Central memory CD4-positive, alpha-beta T cell (primary cell): ENCODE measurements at places on chromosomes 3 and 15.

DNA sequence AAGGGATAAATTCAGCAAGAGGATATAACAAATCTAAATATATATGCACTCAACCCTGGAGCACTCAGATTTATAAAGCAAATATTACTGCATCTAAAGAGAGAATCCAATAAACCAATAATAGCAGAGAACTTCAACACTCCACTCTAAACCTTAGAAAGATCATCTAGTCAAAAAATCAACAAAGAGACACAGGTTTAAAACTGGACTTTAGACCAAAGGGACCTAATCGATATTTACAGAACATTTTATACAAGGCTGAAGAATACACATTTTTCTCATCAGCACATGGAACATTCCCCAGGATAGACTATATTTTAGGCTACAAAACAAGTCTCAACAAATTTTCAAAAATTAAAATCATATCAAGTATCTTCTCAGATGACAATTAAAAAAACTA lies 379.0 kb downstream of the GBE1 start:
- no peak for DNase-seq

DNA sequence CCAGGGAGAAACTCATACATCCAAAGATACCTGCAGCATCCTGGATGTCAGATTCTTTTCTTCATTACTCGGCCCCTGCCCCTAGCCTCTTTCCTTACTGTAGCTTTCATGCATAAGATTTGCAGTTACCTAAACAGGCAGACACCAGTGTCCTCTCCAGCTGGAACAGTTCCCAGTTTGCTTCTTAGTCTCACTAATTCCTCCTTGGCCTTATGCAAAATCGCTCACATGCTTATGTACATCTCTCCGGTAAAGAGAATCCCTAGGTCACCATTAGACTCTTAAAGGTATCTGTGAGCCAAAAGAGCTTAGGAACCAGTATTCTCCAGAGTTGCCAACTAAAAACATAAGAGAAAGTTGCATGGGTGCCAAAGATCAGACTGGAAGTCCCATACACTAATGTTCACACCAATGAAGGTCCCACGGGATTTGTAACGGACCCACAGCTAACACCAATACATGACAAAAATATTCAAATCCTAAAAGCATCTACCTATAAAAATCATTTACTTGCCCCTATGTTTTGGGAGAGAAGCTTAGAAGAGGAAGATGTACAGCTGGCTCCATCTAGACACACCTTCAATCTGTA lies 66.6 kb downstream of the CBLB start:
- no peak for DNase-seq

GRCh38 chr3:69811452-69812401 lies 72.5 kb downstream of the MITF start:
- no peak for DNase-seq

DNA sequence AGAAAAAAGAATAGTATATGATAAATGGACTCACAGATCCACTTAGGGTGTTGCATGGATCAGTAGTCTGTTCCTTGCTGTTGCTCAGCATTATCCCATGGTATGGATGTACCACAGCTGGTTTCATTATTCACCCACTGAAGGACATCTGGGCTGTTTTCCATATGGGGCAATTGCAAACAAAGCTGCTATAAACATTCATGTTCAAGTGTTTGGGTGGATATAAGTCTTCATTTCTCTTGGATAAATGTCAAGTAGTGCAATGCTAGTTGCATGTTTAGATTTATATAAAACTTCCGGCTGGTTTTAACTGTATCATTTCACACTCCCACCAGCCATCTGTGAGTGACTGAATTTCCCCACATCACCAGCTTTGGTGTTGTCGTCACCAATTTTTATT lies 137.7 kb downstream of the ASB7 start:
- no peak for DNase-seq

DNA sequence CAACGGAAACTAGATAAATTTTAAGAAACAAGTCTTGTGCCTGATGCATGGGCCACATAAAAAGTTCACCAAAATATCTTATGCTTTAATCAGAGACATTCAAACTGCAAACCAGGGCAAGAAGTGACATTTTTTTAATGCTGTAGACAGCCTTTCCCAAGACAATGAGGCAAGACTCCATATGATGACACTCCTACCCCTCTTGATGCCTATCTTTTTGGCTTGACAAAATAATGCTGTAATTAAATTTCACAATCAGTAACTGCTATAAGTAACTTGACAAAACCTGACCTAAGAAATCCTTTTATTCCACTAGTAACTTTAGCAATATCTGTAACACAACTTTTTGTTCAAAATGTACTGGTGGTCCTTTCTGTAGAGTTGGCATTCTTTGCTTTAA lies 48.7 kb downstream of the ECT2 start:
- DNase-seq: no peak

- no peak for DNase-seq
These were observed 131.4 kb downstream of the EPHA3 start for GRCh38 chr3:89238846-89239245.

DNA sequence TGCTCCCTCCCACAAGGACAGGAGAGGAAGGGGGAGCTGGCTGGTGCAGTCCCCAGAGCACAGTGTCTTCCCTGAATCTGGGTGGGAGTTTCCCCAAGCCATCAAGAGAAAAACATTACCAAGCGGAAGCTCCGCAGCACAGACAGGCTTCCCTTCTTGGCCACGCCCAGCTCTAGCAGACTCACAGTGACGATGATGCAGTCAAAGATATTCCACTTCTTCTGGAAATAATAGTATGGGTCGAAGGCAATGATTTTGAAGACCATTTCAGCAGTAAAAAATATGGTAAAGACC lies 76.7 kb downstream of the SCN10A start:
- no peak for DNase-seq

GRCh38 chr3:47000198-47000815 lies 20.8 kb downstream of the NBEAL2 start:
- no peak for DNase-seq

DNA sequence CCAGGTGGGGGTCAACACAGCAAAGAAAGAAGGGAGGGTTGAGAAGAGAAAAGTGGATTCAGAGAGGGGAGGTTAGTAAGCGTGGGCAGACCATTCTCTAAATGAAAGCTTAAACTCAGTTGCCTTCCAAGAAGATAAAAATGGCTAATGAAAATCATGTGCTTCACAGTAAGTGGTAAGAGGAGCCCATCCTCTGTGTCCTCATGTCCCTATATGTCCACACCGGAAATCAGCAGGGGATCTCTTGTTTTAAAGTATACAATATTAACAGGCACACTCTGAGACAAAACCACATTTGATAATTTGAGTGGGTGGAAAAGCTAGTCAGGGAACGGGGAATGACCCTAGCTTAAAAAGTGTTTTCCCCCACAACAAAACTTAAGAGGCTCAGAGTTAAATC lies 4.4 kb upstream of the FOXP1 start:
- DNase-seq: no peak

GRCh38 chr15:76844096-76844495 lies 61.0 kb downstream of the SCAPER start:
- no peak for DNase-seq

- no peak for DNase-seq
These were observed 96.0 kb upstream of the ZNF385D start for GRCh38 chr3:21847005-21847404.

GRCh38 chr3:112247350-112247749 lies 46.7 kb downstream of the SLC9C1 start:
- DNase-seq: no peak

GRCh38 chr15:35627696-35628095 lies 81.7 kb upstream of the DPH6 start:
- no peak for DNase-seq

- no peak for DNase-seq
These were observed 112.4 kb upstream of the ALDH1A3 start for GRCh38 chr15:100767001-100767825.

GRCh38 chr15:59104602-59104911 lies 389 bp upstream of the CCNB2 start:
- no peak for DNase-seq

DNA sequence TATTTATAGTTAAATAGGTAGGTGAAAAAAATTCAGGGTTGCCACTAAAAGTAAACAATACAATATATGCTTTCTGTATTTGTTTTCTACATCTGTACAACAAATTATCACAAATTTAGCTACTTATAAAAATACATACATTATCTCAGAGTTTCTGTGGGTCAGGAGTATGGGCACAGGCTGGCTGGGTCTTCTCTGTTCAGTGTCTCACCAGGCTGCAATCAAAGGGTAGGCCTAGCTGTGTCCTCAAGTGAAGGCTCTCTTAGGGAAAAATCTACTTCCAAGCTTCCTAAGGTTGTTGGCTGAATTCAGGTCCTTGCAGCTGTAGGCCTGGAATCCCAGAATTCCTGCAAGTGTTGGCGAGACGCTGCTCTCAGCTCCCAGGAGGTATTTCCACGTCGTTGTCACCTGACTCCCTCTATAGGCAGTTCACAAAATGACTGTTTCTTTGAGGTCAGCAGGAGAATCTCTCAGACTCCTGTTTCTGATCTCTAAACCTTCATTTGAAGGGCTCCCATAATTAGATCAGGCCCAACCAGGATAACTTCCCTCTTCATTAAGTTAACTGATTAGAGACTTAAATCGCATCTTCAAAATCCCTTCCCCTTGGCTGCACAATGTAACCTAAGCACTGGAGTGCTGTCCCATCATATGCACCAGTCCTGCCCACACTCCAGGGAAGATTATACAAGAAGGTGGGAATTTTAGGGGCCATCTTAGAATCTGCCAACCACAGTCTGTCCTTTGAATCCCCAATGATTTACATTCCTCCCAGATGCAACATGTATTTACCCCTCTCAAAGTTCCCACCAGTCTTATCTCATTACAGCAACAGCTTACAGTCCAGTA lies 296.6 kb downstream of the SUCLG2 start:
- no peak for DNase-seq

GRCh38 chr3:119375510-119375909 lies 81.3 kb downstream of the ARHGAP31 start:
- DNase-seq: no peak

- no peak for DNase-seq
These were observed 45.2 kb upstream of the POLG start for GRCh38 chr15:89379818-89380217.

GRCh38 chr15:91849749-91850161 lies 3.8 kb upstream of the SLCO3A1 start:
- peak; percentile 46 for DNase-seq

DNA sequence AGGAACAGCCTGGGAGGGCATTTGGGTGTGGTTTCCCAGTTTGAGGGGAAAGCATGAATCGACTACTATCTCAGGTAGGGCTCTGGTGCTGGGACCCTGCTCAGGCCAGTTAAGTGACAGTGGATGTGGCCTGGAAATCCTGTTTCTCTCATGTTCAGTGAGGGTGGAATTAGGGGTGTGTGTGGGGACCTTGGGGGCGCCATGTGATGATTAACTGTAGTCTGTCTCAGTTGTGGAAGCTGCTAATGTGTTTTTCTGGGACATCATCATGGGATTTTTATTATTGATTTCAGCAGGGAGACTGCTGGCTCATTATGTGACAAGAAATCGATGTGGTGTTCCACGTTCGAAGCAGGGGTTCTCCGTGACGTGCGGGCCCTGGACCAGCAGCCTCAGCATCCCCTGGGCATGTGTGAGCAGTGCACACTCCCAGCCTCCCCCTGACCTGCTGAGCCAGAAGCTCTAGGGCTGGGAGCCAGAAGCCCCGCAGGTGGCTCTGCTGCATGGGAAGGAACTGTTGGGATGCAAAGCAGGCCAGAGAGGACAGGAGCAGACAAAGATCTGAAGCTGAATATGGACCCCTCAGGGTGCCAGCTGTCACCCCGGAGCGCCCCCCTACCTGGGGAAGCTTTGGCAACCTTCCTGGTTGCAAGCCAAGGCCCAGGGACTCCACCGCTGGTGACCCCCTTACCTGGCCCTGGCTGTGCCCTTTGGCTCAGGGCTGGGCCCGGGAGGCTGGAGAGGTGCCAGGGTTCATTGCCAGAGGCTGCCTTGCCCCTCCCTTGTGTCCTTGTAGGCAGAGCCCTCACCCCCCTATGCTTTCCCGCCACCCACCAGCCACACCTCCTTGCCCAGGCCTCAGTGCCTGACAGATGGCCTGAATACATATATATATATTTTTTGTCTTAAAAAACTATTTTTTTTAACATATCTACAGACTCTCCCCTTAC lies 149.8 kb downstream of the APBA2 start:
- no peak for DNase-seq

DNA sequence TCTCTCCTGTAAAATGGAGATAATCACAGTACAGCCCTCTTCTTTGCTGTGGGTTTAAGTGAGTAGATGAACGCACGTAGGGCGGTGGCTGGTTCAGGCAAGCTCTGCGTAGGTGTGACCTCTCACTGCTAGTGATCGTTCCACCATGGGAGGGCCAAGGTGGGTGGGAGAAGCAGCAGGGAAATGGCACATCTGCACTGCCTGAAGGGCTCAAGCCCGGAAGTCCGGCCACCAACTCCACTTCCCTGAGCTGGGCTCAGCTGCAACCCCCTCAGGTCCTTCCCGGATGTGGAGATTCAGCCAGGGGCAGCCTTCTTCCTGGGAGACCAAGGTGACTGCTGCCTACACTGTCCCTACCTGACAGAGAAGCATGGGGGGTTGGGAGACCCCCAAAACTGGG lies 102.9 kb downstream of the ADCY5 start:
- no peak for DNase-seq

- DNase-seq: no peak
These were observed 389 bp downstream of the ARPC4 start for GRCh38 chr3:9793161-9793781.

GRCh38 chr3:115667738-115668065 lies 44.4 kb downstream of the GAP43 start:
- no peak for DNase-seq

DNA sequence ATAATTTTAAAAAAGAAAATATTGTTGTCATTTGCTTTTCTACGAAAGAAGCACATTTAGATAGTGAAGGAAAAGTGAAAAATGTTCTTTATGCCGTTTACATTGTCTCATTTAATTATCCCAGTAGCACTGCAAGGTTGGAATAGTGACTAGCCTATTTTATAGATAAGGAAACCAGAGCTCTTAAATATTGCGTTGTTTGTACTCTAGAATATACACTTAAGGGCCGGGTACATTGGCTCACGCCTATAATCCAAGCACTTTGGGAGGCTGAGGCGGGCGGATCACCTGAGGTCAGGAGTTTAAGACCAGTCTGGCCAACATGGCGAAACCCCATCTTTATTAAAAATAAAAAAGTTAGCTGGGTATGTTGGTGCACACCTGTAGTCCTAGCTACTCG lies 127.5 kb downstream of the FNDC3B start:
- DNase-seq: no peak

DNA sequence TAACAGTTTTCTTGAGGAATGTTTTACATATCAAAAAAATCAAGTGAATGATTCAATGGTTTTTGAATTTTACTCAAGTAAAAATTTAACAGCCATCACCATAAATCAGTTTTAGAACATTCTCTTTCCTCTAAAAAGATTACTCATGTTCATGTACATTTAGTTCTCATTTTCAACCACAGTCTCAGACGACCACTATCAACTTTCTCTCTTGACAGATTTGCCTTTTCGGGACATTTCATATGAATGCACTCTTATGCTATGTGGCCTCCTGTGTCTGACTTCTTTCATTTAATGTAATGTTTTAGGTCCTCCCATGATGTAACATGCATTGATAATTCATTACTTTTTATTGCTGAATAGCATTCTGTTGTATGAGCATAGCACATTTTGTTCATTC lies 309.3 kb upstream of the PLSCR5 start:
- no peak for DNase-seq
